ENCODE measurements at places on chromosomes 12 and 14.

- DNase-seq = no peak
These were observed 451.3 kb downstream of the SNAPC1 start for GRCh38 chr14:62213516-62213915.

- DNase-seq = no peak
These were observed 260.5 kb upstream of the TMTC1 start for GRCh38 chr12:30044206-30044605.

DNA sequence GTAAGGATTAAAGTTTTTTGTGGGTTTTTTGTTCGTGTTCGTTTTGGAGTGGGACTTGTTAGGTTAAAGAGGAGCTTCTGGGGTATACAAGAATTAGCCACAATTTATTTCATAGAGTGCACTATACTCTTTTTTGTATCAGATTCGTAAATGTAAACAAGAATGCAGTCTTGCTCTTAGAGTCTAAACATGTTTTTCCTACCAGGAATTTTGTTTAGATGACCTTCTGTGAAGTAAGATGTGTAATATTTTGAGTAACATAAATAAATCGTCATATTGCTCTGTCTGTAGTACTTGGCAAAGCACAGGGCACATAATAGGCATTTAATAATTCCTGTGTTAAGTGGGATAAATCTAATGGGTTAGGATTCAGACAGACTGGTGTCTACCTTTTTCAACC, 9.6 kb downstream of the CNOT2 start:
- DNase-seq = no peak

GRCh38 chr14:95495538-95496025, 20.9 kb downstream of the SYNE3 start:
- no peak for DNase-seq

DNA sequence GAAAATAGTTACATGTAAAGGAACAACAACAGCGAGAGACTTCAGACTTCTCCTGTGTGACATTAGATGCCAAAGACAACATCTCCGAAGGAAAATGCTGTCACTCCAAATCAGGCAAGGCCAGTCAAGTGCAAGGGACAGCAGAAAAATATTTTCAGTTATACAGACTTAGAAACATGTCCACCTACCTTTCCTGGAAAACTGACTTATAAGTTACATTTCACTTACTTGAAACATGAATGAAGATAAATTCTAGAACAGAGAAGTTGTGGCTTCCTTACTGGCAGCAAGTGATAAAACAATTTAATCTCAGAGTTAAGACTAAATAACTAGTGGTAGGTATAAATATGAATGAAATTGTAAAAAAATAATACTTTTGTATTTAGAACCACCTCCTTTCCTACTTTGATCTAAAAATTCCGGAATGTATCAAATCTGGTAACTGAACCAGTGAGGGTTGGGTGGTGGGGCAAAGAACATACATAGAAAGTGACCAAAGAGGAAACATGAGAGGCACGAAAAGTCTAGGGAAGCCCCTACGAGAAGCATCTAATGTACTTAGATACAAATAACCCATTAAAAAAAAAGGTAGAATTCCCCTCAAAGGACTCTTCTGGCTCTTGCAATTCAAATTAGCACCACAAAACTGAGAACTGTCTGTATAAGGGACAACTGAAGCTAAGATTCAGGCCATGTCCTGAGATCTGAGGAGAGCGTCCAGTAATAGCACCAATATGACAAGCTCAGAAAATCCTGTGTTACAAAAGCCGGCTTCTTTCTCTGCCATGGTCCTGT, 21.2 kb downstream of the MTHFD1 start:
- DNase-seq = no peak

- DNase-seq = no peak
These were observed 42.4 kb downstream of the GLRX5 start for GRCh38 chr14:95577067-95577800.

- DNase-seq = no peak
These were observed 226.6 kb upstream of the TMTC1 start for GRCh38 chr12:30010071-30011052.

- no peak for DNase-seq
These were observed 387 bp upstream of the IPO8 start for GRCh38 chr12:30696103-30696408.

GRCh38 chr12:52368508-52368907, 1.2 kb upstream of the KRT85 start:
- DNase-seq = no peak

DNA sequence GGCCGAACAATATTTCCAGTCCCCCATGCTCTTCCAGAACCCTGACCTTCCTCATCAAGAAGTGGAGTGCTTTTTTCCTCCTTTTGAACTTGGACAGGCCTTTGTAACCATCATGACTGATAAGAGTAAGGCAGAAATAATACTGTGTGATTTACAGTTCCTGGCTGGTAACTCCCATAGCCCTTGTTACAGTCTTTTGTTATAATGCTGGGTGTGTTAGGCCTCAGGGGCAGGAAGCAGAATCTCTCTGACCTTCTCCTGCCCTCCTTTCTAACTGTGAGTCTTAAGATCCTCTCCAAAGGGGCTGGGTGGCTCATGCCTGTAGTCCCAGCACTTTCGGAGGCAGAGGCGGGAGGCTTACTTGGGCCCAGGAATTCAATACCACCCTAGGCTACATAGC, 59.5 kb downstream of the BCAT1 start:
- no peak for DNase-seq

DNA sequence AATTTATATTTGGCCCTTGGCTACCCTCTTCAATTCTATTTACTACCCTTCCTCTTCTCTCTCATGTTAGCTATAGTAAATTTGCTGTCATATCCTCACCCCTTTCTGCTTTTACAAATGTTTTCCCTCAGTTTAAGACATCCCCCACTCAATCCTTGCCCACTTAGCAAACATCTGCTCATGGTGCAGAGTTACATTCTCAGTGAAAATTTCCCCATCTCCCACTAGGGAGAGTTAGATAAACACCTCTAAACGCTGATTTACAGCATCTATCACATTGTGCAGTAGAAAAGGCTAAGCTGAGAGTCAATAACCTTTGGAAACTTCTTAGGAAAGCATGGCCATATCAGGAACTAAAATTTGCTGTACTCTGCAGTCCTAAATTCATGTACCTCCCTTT, 69.0 kb downstream of the DENND5B start:
- DNase-seq = no peak

DNA sequence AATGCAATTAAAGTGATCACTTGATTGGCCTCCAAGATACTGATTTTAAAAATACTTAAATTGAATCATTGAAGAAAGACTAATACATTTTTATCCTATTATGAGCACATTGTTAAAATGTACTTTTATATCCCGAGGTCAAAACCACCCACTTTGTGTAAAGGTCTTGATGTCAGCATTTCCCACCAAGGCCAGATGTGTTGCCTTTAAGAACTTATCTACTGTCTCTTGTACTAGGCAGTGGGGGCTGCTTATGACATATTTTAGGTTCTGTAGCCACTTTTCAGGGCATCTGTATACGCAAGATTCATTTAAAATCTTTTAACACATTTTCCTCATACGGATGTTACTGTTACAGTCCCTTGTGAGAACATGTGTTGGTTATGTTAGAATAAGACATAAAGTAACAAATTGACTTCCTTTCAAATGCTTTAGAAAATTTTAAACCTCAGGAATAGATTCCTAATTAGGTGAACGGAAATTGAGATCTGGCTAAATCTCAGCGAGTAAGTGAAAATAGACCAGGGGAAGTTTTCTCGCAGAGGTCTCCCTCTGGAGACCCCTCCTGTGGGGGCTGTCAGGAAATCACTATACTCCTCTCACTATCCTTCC, 456.2 kb downstream of the ADAMTS20 start:
- DNase-seq = no peak

GRCh38 chr14:34874386-34875030, 652 bp downstream of the BAZ1A start:
- peak; percentile 28 for DNase-seq

DNA sequence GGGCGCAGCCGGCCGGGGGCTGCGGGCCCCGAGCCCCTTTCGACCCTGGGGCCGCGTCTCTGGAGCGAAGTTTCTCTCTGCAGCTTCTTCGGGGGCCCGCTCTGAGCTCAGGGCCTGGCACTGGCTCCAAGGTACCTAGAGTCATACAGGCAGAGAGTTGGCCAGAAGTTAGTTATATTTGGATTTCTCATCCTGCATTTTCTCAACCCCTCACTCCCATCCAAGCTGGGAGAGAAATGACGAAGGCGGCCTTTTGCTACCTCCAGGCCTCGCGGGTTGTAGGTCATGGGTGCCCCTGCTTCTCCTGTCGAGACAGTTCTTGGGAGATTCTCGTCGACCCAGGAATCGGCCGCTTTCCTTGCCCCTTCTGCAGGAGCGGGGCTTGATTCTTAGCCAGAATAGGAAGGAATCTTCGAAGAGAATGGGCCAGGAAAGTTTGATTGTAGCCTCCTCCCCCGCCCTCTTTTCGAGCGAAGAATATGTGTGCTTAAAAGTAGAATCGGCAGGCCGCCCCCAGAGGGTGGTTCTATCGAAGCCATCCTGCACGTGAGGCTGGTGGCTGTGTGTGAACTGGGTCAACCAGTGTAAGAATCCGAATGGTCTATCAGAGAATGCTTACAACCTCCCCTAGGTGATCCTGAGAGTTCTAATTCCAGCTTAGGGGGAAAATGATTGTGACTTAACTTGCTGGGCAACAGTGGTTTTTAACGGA, 785 bp downstream of the MLEC start:
- no peak for DNase-seq

- DNase-seq = no peak
These were observed 42.3 kb upstream of the MDM1 start for GRCh38 chr12:68374307-68374982.

DNA sequence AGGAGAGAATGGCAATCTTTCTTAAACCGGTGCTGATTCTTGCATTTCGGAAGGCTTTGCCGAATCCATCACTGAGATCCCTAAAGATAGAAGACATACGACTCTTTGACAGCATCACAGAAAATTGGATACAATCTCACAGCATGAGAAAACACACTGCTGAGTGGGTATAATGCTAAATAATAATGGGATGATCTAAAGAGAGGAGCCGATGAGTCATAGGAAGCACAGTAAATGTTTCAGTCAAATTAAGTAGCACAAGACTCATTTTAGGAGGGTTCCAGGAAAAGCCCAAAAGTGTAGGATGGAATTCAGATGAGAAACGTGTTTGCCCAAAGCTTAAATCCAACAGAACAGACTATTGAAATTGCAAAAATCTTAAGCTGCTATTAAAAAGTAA, 81.7 kb downstream of the CPNE8 start:
- no peak for DNase-seq

- DNase-seq = no peak
These were observed 30.3 kb downstream of the CCDC88C start for GRCh38 chr14:91387169-91387835.

DNA sequence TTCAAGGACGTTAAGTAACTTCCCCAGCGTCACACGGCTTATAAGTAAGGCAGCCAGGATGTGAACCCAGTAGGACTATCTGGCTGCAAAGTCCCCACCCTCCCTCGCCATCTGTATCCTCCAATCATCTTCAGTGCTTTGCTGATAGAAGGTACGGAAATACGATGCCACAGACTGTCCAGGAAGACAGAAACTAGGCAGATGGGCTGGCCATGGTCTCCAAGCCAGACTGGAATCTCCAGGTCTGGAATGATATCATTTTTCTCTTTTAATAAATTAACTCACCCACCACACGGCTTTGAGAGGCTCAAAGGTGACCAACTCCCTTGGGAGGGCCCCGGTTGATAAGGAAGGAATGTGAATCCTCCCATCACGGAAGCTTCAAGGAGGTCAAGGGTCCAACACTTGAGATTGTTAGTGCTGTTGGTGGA, 16.3 kb upstream of the BDKRB1 start:
- DNase-seq = no peak

DNA sequence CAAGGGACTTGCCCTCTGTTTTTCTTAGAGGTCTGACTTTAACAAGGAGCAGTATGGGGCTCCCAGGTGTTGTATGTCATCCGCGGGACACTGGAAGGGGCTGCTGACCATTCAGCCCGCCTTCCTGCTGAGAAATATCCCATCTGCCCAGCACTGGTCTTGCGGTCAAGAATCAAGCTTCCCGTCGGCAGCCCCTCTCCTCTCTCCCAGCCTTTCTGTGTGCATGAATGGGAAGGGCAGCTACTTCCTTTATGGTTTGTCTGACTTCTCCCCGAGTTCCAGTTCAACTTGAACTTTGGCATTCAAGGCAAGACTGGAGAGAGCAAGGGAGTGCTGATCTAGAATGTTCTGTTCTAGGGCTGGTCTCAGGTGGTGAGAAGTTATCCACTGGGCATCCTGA, 51.5 kb downstream of the PSMA6 start:
- no peak for DNase-seq

- DNase-seq = no peak
These were observed 169.2 kb downstream of the SLC41A2 start for GRCh38 chr12:104788840-104789271.

GRCh38 chr14:60206837-60207533, 41.8 kb upstream of the DHRS7 start:
- no peak for DNase-seq

DNA sequence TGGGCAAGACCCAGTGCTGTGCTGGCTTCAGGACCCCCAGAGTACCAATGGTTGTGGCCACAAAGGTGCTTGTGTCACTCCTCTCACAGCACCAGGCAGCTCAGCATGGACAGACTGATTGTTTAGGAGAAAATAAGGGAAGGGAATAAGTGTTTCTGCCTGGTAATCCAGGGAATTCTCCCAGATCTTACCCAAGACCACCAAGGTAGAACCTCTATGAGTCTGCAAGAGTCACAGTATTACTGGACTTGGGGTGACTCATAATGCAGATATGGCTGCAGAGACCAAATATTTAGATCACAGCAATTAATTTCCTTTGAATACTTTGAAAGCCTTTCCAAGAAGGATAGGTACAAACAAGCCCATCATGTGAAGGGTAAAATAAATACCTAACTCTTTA, 1178.3 kb upstream of the FLRT2 start:
- DNase-seq = no peak

DNA sequence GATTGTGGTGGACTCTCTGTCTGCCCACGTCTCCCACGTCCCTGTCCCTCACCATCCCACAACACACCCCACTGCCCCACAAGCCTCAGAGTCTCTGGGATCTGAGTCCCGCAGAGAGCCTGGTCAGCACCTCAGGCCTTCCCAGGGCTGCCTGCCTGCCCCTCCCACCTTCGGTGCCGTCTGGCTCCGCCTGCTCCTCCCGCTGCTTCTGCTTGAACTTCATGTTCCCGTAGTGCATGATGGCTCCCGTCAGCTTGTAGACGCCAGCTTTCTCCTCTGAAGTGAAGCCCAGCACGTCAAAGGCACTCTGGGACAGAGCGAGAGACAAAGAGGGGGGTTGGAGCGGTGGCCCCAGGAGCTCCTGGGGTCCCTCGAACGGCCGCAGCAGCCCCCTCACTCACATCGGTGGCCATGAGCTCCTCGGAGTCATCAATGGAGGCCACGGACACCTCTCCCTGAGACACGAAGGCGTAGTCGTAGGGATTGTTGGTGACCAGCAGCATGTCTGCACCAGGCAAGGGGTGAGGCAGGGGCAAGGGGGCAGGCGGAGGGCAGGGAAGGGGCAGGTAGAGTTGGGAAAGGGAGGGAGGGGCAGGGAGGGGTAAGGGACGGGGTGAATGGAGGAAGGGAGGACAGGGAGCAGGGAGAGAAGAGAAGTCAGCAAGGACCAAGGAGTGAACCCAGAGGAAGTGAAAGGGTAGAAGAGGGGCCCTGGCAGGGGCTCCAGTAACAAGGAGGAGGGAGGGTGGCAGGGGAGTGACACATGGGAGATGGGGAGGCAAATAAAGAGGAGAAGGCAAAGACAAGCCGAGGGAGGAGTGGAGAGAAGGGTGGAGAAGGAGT, 5.6 kb downstream of the MYH6 start:
- DNase-seq = no peak

Data from right renal pelvis (tissue), 4 donors.